ENCODE measurements at places on chromosomes 2 and 18.

DNA sequence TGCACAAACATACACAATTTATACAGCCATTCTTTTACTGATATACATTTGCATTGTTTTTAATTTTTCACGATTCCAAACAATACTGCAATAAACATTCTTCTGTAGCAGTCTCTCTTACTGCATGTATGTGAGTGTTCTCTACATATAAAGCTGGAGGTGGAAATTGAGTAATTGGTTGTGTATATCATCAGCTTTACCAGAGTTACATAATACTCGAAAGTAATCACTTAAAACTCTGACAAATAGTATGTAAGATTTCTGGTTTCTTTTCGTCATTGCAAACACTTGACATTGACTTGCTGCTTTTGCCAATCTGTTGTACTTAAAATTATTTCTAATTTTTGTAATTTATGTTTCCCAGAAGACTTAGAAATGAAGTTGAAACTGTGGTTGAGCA is 110.2 kb downstream of the TDRD15 start:
- DNase-seq, result no peak

DNA sequence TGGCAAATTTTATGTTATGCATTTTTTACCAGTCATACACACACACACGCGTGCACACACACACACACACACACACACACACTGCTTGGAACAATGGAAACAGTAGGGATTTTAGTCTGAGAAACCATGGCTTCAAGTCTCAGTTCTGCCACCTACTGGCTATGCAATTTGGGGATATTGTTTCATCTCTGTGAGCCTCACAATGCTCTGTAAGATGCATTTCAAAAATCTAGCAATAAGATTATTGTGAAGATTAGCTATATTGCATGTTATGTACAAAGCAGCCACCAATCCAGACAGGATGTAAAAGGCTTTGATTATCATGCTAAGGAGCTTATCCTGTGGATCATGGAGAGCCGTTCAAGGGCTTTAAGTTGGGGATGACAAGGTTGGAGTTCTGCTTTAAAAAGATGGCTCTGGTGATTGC is 401.4 kb downstream of the NBAS start:
- no peak for DNase-seq

- no peak for DNase-seq
These were observed 222.7 kb downstream of the CYRIA start for GRCh38 chr2:16442971-16443370.

GRCh38 chr18:27414682-27415081 is 229.6 kb upstream of the CHST9 start:
- no peak for DNase-seq

DNA sequence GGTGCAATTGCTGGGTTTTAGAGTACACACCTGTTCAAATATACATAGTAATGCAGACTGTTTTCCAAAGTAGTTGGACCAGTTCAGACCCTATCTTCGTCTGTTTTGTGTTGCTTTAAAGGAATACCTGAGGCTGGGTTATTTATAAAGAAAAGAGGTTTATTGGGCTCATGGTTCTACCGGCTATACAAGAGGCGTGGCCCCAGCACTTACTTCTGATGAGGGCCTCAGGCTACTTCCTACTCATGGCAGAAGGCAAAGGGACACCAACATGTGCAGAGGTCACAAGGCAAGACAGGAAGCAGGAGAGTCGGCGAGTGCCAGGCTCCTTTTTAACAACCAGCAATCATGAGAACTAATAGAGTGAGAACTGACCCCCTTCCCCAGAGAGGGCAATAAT is 21.9 kb upstream of the EMILIN2 start:
- DNase-seq, result no peak

DNA sequence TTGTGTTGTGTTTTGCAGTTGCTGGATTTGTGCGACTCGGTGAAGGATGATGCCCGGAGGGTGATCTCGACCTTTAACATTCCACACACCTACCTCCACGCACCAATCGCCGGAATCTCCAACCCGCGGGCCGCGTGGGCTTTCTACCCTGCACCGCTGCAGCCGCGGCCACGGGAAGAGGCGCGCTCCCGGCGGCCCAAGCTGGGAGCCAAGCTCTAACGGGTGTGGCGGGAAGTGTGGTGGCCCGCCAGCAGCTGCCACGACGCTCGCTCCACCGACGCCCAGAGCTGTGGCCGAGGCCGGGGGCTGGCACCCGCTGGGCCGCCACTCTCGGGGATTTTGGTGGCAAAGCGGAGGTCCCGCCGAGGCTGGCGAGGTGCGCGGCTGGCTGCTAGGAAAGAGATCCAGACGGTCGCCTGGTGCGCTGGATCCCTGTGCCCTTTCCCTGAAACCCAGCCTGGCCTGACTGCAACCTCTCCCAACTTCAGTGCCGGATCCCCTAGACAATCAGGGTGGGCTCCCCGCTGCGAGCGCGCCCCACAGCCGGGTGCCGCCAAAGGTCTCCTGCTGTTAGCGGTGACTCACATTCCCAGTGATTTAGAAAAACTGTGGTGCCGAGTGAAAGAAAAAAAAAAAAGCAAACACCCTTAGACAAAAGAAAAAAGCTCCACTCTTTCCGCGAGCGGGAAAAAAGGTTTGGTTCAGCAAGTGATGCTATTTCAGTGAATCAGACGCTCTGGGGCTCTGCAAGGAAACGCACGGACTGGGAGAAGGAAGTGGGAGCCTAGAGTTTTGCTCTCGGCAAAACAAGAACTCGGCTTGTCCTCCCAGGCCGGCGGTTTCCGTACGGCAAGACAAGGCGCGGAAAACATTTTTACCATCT is 2.9 kb upstream of the BCL2L11 start:
- DNase-seq, result no peak

- DNase-seq, result no peak
These were observed 131.1 kb downstream of the FMNL2 start for GRCh38 chr2:152466041-152466440.

DNA sequence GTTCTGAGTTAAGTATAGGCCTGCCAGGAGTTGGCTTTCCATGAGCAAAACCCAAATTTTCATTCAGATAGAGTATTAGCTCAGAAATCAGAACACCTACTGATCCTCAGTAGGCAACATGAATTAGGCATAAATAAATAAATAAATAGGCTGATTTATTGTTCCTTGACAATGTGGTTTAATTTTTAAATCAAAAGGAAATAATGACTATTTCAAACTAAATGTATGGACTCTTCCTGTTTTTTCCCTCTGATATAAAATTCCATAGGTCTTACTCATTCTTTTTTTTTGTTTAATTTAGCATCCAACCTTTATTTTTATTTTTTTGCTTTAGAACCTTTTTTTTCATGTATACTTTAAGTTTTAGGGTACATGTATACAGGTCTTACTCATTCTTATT is 140.2 kb upstream of the ITGA6 start:
- DNase-seq, result no peak

- no peak for DNase-seq
These were observed 25.3 kb upstream of the CPS1 start for GRCh38 chr2:210531050-210531449.

DNA sequence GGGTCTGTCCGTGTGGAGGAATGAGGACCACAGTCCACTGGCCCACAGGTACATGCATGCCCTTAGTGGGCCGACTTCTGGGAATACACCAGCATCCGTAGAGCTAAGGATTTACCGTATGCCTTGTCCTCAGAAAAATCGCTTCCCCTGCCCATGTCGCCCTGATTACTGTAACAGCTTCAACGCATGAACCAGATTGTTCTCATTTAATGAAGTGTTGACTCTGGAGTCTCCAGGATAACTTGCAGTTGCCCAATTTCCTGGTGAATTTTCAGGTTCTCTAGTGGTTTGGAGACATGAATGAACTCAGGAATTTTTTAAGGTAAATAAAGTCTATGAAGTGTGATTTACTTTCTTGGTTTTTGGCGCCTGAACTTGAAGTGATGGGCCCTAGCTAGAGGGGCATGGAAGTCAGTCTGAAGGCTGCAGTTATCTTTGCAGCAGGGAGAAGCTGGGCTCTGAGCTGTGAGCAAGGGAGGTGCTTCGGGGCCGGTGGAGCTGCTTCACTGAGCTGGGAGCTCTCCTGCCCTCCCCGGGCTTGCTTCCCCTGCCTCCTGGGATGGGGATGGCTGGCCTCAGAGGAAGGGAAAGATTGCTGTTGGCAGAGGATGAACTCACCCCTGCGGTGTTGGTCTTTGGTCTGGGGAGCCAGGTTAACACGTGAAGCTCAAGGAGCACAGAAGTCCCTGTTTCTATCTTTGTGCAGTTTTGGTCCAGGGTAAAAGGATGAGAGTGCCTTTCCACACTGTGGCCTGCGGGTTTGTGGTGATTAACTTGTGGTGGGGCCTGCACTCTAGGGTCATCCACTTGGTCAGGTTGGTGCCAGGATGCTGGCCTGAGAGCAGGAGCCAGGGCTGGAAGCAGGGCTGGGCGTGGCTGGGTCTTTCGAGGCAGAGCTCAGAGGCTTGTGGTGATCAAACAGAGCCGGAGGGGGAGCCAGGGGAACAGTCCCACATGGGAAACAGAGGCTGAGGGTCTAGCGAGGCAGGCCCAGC is 28.1 kb downstream of the TCF7L1 start:
- no peak for DNase-seq

DNA sequence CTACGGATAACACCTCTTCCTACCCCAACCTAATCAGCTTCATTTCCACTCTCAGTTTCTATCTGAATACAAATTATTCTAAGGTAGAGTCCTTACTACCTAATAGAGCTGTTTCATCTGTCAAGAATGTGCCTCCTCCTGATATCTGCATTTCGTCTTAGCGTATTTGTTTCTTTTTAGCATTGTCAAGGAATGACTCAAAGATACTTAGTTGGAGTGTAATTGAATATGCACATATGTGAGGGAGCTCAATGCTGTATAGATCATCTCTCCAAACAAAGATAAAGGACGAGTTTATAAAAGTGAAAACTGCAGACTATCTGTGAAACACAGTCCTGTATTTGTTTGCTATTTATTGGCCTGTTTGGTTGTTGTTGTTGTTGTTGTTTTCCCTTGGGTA is 2059.4 kb upstream of the CELF4 start:
- DNase-seq, result no peak

DNA sequence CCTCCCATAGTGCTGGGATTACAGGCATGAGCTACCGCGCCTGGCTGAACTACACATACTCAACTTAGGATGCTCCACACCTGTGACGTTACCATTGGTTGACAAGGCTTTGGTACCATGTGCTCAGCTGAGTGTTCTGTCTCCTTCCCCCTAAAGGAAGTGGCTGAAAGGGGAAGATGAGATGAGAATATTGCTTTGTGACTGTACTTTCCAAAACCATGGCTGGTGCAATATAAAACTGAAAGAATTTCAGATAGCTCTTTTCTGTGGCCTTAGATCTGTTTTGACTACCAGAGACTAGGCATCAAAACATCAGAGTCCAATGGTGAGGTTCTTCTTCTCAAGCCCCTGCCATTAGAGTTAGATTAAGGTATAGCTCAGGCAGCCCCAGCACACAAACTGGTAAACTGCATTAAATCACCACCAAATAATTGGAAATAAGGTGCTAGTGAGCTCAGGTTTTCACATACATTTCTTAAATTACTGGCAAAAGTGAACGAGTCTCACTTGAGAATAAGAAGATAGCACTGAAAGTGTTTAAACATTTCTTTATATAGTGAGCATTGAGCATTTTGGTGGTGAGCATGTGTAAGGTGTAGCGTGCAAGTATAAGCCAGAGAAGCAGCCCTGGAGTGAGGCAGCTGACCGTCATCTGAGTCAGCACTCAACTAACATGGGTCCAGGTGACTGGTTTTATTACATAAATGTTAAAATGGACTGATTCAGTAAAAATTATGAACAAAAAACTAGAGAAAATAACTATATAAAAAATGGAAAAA is 113.5 kb upstream of the FZD5 start:
- no peak for DNase-seq

DNA sequence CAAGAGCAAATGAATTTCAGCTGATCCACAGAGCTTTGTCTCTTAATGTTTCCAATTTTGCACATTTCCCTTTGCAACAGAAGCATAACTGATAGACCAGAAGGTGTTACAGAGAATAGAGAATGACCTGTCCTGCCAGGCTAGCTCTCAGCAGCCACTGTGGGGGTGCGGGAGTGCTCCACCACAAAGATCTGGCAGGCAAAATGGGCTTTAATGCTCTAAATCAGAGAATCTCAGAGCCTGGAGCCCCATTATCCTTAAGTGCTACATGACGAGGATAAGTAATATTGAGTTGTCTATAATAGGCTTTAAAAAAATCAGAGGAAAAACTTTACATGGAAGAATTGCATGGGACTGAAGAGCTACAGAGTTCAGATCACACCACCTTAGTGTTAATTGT is 245.7 kb downstream of the PDE11A start:
- no peak for DNase-seq

GRCh38 chr2:85802354-85803103 is 48.7 kb downstream of the ATOH8 start:
- DNase-seq, result no peak

DNA sequence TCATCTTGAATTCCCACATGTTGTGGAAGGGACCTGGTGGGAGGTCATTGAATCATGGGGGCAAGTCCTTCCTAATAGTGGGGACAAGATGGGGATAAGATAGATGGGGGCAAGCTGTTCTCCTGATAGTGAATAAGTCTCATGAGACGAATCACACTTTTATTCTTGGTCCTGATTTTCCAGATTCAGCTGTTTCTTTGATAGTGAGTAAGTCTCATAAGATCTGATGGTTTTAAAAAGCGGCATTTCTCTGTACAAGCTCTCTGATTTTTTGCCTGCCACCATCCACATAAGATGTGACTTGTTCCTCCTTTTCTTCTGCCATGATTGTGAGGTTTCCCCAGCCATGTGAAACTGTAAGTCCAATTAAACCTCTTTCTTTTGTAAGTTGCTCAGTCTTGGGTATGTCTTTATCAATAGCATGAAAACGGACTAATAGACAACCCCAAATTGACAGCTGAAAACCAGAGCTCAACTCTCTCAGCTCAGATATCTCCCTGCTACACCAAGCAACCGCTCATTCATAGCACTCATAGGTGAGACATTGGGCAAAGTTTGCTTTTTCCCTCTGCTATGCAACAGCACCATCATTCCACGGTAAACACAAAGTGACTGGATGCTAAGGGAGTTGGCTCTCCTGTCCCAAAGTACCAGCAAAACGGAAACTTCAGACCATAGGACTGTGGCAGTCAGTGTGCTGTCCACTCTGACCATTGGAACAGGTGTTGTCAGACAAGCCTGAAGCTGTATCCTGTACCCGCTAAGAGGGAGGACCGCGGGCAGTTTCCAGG is 44.9 kb upstream of the TBC1D8 start:
- no peak for DNase-seq

- DNase-seq, result no peak
These were observed 225.8 kb upstream of the SIX3 start for GRCh38 chr2:44715671-44716081.

DNA sequence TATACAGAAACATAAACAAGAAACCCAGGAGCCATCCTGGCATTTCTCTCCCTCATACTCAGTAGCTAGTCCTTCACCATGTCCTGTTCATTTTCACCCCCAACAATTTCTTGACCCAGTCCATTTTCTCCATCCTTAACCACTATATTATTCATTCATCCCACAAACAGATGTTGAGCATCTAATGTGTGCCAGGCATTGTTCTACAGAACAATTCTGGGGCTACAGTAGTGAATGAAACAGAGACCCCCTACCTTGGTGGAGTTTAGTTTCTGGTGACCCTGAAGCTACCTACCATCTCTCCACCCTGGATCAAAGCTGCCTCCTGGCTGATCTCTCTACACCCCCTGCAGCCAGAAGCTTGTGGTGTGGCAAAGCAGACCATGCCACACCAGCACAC is 27.5 kb upstream of the BZW1 start:
- no peak for DNase-seq

- no peak for DNase-seq
These were observed 677 bp upstream of the SMAD4 start for GRCh38 chr18:51029378-51029693.

All from epithelial cell of prostate (primary cell).